Activated B cell treated with CpG ODN at 0.5 μM for 24 hours (primary cell): ENCODE measurements at places on chromosomes 11 and 22. TPM values are rescaled to one million over a fixed set of nuclear protein-coding genes. Genes with fewer than 3 reads are reported as not detected.

- peaks cover 1% of the 10 kb centered on the region for H3K36me3 ChIP-seq
- peak; percentile 32 for DNase-seq
- H3K4me3 ChIP-seq, result peak overlapping the region; percentile 59
Observed at GRCh38 chr11:33912405-33913361, 20.8 kb upstream of the LMO2 start.

NXPE1 gene
- total RNA-seq, result not detected in 2 replicates

DNA sequence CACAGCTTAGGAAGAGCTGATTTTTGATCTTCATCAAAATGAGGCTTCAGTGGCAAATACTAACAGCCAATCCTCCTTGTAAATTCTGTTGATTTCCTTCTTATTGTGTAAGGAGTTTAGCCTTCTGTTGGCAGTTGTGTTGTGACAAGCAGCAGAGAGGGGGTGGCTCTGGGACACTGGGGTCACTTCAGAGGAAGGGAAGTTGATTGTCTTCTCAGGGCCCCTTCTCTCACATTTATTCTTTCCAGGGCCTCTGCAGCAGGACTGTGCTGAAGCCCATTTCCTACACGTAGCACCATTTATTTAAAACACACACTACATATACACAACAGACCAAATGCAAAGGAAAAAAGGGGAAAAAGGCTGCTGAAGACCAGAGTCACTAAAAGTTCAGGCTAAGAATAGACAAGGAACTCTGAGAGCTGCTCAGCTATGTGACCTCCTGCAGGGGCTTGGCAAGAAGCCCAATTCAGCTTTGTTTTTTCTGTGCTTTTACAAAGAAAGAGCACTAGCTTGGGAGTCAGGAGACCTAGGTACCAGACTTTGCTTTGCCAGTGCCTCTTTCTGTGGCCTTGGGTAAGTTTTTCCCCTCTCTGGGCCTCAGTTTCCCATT is 28.3 kb upstream of the UPB1 start:
- no peak overlapping the region for H3K4me3 ChIP-seq
- no peak overlapping the region for H3K27ac ChIP-seq
- H3K36me3 ChIP-seq, result no peaks in the 10 kb centered on the region

DNA sequence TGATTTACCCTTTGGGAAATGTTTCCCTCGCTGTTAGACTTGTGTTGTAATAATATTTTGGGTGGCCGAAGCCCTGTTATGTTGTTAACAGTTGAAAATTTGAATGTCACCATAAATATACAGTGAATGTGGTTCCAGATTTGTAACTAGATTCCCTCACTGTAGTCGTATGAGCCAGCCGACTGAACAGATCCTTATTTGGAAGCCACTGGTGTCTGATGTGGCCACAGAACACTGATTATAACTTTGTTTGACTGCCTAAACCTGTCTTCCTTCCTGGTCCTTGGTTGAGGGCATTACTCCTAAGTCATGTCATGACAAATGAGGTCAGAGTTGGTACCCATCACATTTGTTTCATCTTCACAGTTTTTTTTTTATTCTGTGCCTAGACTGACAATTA is 45.4 kb downstream of the YAP1 start:
- peaks cover 6% of the 10 kb centered on the region for H3K27me3 ChIP-seq
- no peaks in the 10 kb centered on the region for H3K4me1 ChIP-seq
- no peak overlapping the region for H3K4me3 ChIP-seq

DNA sequence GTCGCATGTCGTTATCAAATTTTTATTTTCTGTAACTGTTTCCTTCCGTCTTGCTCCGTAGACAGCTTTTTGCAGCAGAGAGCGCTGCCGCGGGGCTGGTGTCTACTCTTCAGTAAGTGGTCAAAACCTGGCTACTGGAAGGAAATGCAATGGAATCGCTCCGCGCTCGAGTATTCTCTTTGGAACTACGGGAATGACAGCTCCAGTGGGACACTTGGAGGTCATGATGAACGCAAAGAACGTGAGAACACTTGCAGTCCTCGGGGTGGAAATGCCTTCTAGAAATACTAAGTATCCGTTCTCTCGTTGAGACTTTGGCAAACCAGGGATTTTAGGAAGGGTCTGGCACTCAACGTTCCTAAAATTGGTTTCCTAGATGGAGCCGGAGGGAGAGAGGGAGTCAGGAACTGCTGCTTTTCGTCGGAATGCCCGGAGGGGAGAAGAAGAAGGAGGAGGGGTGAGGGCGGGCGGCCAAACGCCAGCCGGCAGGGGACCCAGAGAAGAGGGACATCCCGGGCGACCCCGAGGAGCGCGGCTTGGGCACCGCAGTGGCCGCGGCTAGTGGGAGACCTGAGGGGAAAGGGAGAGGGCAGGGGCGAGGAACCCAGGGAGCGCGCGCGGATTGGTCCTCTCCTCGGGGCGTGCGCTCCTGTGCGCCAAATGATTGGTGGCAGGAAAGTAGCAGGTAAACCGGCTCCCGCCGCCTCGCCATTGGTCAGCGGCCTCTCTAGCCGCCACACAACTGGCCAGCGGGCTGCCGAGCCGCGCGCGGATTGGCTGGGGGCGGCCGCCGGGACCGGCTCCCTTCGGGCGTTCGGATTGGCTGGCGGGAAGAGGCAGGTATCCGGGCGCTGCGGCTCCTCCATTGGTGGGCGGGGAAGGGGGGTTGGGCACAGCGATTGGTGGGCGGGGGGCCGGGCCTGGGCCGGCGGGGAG is 490 bp upstream of the BMAL1 start:
- H3K27me3 ChIP-seq, result peaks cover 6% of the 10 kb centered on the region
- peaks cover 8% of the 10 kb centered on the region for H3K36me3 ChIP-seq
- H3K4me1 ChIP-seq, result peaks cover 36% of the 10 kb centered on the region
- DNase-seq, result peak; percentile 92
- H3K4me3 ChIP-seq, result peak overlapping the region; percentile 97
